ENCODE measurements at places on chromosomes 1 and 21. TPM values are rescaled to one million over a fixed set of nuclear protein-coding genes. Genes with fewer than 3 reads are reported as not detected.

SLC45A3 gene
- total RNA-seq = 3.8 TPM

NBPF6 gene
- not detected for total RNA-seq

CFAP141 gene
- total RNA-seq = not detected

GSTM5 gene
- 4.7 TPM for total RNA-seq

LRRC7 gene
- total RNA-seq = 639 TPM

FAM229A gene
- 5.0 TPM for total RNA-seq

AMIGO1 gene
- 13.1 TPM for total RNA-seq

ACTA1 gene
- 1.6 TPM for total RNA-seq

CD34 gene
- total RNA-seq = 2.5 TPM

KIF26B gene
- total RNA-seq = 51.3 TPM

C1orf94 gene
- total RNA-seq = 1.3 TPM

SPRR2E gene
- total RNA-seq = not detected

BOLA1 gene
- 13.5 TPM for total RNA-seq

CELA2B gene
- total RNA-seq = not detected

CFHR5 gene
- not detected for total RNA-seq

MIB2 gene
- 67.6 TPM for total RNA-seq

OR2L3 gene
- total RNA-seq = 2.8 TPM
